ENCODE measurements at places on chromosomes 12 and 14. TPM values are rescaled to one million over a fixed set of nuclear protein-coding genes. Genes with fewer than 3 reads are reported as not detected.

DNA sequence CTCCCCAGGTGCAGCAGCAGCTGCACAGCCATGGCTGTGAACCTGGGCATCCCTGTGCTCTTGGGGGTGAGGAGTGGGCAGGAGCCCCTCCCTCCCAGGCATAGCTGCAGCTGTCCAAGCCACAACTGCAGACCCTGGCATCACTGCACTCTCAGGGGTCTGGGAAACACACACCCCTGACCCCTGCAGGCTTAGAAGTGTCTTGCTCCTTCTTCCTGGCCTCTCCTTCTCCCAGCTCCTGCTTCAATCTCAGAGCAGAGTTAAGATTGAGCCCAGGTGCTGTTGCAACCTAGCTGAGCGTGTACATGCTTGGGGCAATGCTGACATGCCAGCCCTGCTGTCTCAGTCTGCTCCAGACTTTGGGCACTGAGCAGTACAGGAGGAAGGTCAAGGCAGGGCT lies 833.6 kb downstream of the FLRT2 start:
- no peak for DNase-seq

GRCh38 chr12:93663006-93663728 lies 14.0 kb upstream of the CRADD start:
- no peak for DNase-seq

- DNase-seq, result no peak
These were observed 12.1 kb upstream of the IFI27 start for GRCh38 chr14:94098326-94098992.

GRCh38 chr12:79082595-79082994 lies 218.0 kb downstream of the SYT1 start:
- DNase-seq, result no peak

DNA sequence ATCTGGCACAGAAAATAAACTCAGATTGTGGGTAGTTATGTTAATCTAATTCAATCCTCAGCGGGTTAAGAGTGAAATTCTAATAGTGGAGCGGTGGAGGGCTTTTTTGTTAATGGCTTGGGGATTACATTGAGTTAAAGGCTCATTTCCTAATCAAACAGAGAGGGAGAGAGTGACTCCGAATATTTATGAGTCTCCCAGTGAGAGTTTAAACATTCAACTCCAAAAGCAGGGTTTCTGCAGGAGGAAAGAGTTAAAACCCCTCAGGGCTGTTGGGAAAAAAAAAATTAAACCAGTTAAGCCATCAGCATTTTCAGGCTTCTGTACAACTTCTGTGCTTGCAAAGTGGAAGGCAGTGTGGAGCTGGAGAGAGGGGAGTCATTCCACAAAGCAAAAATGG lies 62.1 kb upstream of the ESRRB start:
- DNase-seq, result no peak

- no peak for DNase-seq
These were observed 34.2 kb upstream of the KTN1 start for GRCh38 chr14:55545779-55546178.

DNA sequence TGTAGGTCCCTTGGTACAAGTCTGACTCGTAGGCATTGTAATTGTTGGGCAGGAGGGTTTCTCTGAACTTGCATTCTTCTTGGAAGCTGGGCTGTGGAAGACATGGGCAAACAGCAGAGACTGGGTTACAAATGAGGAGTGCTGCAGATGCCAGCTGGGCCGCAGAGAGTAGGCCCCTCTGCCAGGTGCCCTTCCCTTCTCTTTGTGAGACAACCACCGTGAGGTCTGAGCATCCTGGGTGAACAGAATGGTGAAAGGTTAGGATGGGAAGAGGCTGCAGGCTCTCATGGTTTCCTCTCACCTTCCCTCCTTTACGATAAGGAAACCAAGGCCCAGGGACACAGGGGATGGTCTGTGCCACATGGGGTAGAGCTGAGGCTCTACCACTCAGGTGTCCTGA lies 11.3 kb downstream of the FGF6 start:
- no peak for DNase-seq

DNA sequence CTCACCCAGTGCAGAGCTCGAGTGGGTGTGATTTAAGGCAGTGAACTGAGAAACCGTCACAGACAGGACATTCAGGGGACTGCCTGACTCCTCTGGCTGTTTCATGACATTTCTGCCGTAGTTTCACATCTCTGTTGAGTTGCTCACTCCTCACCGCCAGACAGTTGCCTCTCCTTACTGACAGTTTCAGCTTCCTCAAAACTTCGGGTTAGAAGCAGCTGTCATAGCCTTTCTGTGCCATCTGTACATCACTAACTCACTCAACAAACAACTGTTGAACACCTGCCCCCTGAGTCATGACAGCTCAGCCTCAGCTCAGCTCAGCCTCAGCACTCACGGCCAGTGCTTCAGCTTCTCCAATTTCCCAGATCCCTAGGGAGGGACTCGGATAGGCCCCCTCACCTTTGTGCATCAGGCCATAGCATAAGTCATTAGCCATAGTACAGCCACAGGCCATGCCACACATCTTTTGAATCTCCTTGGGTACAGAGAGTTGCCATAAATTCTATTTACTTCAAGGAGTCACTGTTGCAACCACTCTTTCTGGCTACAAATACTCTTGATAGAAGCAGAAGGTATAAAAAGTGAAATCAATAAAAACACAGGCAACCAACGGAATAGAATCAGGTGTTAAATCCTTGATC lies 6.2 kb upstream of the SLC15A4 start:
- DNase-seq, result peak; percentile 15

GRCh38 chr12:25950329-25951115 lies 8.0 kb upstream of the RASSF8 start:
- DNase-seq, result no peak

GRCh38 chr14:43407706-43408105 lies 1099.4 kb downstream of the FSCB start:
- DNase-seq, result no peak

DNA sequence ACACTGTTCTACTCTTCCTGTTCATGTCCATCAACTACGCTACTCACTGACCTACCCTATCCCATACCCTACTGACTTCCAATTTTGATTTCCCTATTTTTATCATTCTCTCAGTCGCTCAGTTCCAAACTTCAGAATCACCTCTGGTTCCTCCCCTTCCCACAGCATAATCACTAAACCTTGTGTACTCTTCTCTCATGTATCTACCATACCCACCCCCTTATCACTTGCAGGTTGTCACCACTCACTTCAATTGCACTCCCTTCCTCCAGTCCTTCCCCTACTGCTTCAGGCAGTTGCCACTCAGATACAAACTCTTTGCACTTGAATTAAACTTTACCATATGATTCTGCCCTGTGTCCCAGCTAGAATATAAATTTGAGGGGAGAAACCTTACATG lies 6.3 kb downstream of the RACGAP1 start:
- no peak for DNase-seq

GRCh38 chr12:95205016-95205624 lies 12.1 kb downstream of the FGD6 start:
- DNase-seq, result no peak

GRCh38 chr14:93056166-93056839 lies 59.4 kb downstream of the ITPK1 start:
- DNase-seq, result no peak

DNA sequence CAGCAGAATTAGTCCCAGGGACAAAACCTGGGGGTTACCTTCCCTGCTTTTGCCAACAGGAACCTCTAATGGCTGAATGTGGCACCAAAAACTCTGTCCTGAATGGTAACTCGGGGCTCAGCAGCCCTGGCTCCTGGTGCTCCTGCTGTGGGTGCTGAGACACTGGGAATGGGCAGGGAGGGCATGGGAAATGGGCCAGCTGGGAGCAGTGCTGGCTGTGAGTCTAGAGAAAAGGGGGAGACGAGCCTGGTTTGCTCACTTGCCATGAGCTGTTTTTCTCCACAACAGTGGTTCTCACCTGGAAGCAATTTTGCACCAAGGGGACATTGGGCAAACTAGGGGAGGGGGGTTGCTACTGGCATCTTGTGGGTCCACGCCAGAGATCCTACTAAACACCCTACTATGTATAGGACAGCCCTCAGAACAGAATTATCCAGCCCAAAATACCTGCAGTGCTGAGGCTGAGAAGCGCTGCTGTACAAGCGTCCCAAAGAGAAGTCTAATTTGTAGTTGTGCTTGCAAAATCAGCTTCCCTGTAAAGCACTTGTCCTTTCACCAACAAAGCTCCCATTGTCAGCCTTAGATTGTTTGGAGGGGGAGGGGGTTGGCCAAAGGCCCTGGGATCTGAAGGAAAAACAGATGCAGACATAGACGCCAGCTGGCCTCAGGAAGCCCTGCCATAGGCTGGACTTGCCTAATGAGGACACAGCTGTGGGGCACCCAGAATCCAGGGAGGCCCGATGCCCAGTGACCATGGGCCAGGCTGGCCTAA lies 3.6 kb downstream of the LRRC74A start:
- no peak for DNase-seq

GRCh38 chr14:29740491-29740890 lies 187.2 kb downstream of the PRKD1 start:
- DNase-seq, result no peak

DNA sequence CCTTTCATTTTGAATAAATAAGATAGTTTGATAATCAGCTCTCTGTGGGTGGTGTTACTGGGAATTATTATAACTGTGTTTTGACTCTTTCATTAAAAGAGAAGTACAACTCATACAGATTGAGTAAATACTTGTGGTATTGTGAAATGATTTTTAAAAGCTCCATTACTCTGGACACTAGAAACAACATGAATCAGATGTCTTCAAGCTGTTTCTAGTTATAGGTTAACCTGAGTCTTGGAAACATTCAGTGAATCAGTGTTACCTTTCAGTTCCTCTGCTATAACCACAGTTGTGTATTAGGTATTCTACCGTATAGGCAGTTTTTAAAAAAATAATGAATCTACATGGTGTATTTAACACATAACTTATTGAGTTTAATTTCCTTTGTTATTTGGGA lies 128.4 kb upstream of the SSTR1 start:
- DNase-seq, result no peak

DNA sequence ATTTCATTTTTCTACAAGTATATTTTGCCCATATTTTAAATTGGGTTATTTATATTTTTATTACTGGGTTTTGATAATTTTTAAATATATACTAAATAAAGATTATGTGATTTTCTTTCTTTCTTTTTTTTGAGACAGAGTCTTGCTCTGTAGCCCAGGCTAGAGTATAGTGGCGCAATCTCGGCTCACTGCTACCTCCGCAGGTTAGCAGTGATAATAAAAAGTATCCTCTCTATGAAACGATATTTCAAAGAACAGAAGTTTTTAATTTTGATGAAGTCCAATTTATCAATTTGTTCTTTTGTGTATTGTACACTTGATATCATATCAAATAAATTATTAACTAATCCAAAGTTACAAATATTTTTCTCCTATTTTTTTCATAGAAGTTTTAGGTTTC lies 47.2 kb upstream of the LDHB start:
- DNase-seq, result no peak

- no peak for DNase-seq
These were observed 637 bp upstream of the FOXG1 start for GRCh38 chr14:28765831-28766468.

DNA sequence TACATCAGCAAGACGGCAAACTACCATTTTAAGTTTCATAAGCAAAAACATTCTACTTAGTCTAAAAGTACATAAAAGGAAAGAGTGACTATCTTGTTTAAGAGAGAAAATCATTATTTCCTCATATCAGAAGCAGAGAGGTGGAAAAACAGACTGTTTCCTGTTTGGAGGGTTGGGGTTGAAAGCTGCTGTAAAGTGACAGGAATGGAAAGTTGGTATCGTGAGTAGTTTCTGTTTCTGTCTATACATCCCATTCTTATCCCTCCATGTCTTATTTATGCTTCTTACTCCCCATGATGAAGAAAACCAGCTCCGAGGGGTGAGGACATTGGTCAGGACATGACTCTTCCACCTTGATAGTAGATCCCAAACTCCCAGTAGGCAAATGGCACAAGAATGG lies 216.5 kb downstream of the EGLN3 start:
- DNase-seq, result no peak

DNA sequence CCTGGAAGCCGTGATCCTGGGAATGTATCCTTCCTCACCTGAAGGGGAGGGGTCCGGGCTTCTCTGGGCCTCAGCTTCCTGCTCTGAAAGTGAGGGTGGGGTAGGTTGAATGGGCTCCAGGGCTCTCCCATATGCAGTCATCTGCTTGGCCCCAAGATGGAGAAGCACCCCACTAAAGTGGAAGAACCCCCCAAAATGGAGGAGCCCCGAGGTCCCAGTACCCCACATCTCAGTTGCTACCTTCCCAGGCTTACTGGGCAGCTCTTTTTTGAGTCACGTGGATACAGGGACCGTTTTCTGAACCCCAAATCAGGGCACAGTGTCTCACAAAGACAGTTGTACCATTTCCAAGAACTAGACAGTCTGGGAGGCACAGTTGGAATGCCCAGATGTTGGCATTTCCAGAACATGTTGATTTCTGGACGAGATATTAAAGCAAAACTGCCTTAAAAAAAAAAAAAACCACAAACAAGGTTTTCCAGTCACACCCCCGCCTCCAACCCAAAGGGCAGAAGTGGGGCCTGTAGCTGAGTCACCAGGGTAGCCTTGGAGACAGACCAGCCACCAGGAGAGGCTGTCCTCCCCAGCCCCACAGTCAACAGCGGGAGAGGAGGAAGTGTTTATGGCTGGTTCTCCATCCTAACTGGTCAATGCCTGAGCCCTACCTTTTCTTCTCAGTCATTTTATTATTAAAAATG lies 12.1 kb downstream of the VASH1 start:
- peak; percentile 49 for DNase-seq

- no peak for DNase-seq
These were observed 198.3 kb upstream of the CPNE8 start for GRCh38 chr12:39103552-39104165.

- no peak for DNase-seq
These were observed 326.6 kb downstream of the PAWR start for GRCh38 chr12:79364197-79364596.

Gene OR6C2
- total RNA-seq, result not detected

Gene VDR
- 55.8 TPM for total RNA-seq

Gene CCDC77
- total RNA-seq, result 13.8 TPM

Gene KRT80
- not detected for total RNA-seq

Gene PPM1H
- not detected for total RNA-seq

Gene SOCS4
- 28.6 TPM for total RNA-seq

Gene SLC6A12
- total RNA-seq, result not detected

Gene KLHL33
- total RNA-seq, result 0.68 TPM

Gene EID3
- total RNA-seq, result 5.7 TPM

Gene TAS2R46
- 0.48 TPM for total RNA-seq

Gene PLCZ1
- total RNA-seq, result not detected

Gene RHOJ
- not detected for total RNA-seq

Gene NOS1
- not detected for total RNA-seq
